ENCODE measurements at places on chromosomes 6 and 20.

GRCh38 chr20:34185766-34186620 is 55.2 kb upstream of the ASIP start:
- DNase-seq = no peak

- DNase-seq = no peak
Measured at GRCh38 chr6:47743744-47744143, 38.1 kb upstream of the OPN5 start.

DNA sequence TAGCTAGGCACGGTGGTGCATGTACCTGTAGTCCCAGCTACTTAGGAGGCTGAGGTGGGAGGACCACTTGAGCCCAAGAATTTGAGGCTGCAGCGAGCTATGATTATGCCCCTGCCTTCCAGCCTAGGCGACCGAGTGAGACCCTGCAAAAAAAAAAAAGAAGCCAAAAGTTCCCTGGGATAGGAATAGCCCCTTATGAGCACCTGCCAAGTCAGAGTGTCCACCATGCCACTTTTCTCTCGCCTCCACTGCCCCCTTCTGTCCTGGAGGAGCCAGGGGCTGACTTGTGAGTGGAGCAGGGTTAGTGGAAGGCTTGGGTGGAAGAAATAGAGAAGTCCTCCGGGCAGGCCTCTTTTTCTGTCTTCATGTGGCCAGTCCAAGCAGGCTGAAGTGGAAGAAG is 12.1 kb upstream of the DDX27 start:
- no peak for DNase-seq

- no peak for DNase-seq
Measured at GRCh38 chr6:45791211-45792168, 224.2 kb downstream of the CLIC5 start.

DNA sequence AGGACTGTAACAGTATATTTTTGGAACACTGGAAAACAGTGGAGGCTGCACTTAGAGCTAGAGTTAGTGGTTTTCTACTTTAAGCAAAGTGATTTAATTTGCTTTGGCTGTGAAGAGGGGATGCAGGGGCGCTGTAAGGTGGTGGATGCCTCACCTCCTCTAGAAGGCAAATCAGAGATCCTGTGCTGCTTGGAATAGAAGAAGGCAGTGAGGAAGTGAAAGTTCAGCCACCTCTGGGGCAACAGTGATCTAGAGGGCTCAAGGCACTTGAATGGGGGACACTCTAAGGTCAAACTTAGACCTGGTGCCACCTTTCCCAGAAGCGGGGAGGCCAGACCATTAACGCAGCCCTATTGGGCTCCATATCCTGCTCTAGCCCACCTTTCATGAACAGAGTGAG is 19.0 kb upstream of the SNRPB2 start:
- DNase-seq = no peak

- DNase-seq = peak; percentile 18
Measured at GRCh38 chr6:83429857-83430610, 817 bp downstream of the ME1 start.

GRCh38 chr6:17719323-17720041 is 12.8 kb upstream of the NUP153 start:
- no peak for DNase-seq

GRCh38 chr6:139960671-139961070 is 586.2 kb upstream of the CITED2 start:
- no peak for DNase-seq

DNA sequence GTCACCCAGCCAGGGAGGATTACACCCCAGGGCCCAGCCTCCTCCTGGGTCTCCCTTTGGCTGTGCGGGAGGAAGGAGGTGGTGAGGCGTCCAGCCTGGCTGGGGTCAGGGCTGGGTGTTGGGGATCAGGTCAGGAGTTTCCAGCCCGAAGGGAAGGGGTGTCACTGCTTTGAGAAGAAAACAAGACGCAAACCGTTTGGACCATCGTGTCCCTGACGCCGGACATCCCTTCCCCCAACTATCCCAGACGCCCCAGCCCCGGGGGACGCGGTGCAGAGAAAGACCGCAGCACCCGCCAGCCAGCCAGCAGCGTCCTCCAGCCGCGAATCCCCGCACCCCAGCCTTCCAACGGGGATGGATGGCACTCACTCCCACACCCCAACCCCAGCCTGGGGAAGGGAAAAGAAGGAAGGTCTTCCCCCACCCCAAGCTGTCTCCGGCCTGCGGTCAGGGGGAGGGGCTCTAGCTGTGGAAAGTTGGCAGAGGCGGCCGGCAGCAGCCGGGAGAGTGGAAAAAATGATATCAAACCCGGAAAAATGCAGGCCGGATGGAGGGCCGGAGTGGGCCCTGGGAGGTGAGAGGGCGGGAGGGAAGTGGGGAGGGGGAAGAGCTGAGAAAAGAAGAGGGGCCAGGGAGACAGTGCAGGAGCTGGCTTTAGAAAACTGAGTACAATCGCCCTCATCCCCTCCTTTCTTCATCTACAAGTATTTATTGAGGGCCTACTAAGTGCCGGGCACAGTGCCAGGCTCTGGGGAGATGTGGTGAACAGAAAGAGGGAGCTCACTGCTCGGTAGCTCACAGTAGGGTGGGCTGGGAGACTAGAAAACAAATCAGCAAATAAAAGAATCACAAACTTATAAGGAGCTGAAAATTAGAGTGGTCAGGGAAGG is 10.6 kb downstream of the REM1 start:
- no peak for DNase-seq

- peak; percentile 25 for DNase-seq
Measured at GRCh38 chr20:17570347-17571152, 675 bp downstream of the DSTN start.

DNA sequence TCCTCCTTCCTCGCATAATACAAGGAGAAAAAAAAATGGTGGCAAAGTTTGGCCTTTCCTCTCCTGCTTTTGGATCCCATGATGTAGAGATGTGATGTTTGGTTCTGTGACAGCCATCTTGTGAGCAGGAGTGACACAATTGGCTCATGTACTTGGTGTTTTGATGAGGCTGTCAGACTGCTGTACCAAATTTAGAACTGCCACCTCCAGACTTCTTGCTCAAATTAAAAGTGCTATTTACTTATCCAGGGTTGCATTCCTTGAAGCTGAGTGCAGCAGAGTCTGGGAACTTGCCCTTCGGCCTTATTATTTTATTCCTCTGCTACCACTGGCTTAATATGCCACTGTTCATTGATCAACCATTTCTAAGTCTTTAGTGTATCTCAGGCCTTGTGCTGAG is 21.9 kb downstream of the BCAS1 start:
- DNase-seq = no peak

- DNase-seq = no peak
Measured at GRCh38 chr6:1020837-1021236, 291.1 kb upstream of the FOXQ1 start.

DNA sequence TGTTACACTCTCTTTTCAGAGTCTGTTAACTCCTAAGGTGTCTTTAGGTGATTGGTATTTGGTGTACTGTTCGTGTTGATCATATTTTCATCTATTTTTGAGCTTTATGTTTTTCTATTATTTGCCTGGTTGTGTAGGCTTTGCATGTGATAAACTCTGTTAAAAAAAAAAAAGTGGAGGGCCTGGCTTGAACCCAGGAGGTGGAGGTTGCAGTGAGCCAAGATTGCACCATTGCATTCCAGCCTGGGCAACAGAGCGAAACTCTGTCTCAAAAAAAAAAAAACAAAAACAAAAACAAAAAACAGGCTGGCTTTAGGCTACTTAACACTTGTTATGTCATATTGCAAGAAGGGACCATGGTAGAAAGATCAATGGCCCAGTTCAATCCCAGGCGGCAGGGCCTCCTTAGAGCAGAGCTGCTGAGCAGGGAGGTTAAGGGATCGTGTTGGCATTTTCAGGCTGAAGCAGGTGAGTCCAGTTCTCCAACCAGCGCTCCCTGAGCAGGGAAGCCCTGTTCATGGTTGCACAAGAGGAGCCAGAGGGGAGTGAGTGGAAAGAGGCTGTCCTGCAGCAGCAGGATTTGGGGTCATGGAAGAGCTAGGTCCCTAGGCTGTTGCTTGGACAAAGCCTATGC is 8.5 kb downstream of the PYGB start:
- DNase-seq = no peak

GRCh38 chr20:58021481-58021880 is 207.0 kb downstream of the ANKRD60 start:
- DNase-seq = no peak
